ENCODE measurements at places on chromosomes 6 and 20. TPM values are rescaled to one million over a fixed set of nuclear protein-coding genes. Genes with fewer than 3 reads are reported as not detected.
A peak's percentile ranks its signal among the peaks of the same experiment; 100 is the strongest.

DNA sequence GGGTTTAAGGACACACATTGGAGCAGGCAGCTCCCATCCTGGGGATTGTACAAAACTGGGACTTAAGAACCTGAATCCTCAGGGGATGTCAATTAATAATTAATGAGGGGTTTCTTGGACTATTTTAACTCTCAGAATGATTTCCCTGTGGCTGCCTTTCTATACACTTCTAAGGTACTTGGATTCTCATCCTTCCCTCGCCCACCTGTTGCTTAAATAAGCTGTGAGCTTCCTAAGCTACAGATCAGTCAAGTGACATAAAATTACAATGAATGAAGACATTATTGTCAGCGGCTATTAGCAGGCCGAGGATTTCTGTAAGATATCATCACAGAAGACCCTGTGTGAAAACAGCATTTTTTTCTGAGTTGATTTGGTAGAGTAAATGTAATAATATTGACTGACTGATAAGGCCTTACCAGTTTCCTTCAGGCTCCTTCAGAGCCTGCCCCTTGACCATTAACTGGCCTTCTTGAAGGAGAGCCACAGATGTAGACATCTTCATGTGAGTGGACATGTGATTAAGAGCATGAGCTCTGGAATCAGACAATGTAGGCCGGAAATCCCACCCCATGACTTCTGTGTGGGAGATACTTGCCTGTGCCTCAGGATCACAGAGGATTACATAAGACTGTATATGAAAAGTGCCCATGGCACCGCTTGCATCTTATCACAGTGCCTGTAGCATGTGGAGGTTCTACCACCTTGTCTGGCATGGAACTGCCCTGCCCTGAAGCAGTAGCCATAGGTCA, 101.7 kb downstream of the TULP4 start:
- DNase-seq: no peak
- no peak overlapping the region for H3K27ac ChIP-seq
- no peaks in the 10 kb centered on the region for H3K27me3 ChIP-seq
- peaks cover 48% of the 10 kb centered on the region for H3K36me3 ChIP-seq
- H3K4me3 ChIP-seq: no peak overlapping the region

- H3K27ac ChIP-seq: peak overlapping the region; percentile 71
- peaks cover 11% of the 10 kb centered on the region for H3K27me3 ChIP-seq
- DNase-seq: no peak
- H3K4me3 ChIP-seq: no peak overlapping the region
- no peaks in the 10 kb centered on the region for H3K36me3 ChIP-seq
- H3K4me1 ChIP-seq: no peaks in the 10 kb centered on the region
Measured at GRCh38 chr20:17473659-17474058, 57.5 kb downstream of the BFSP1 start.

DNA sequence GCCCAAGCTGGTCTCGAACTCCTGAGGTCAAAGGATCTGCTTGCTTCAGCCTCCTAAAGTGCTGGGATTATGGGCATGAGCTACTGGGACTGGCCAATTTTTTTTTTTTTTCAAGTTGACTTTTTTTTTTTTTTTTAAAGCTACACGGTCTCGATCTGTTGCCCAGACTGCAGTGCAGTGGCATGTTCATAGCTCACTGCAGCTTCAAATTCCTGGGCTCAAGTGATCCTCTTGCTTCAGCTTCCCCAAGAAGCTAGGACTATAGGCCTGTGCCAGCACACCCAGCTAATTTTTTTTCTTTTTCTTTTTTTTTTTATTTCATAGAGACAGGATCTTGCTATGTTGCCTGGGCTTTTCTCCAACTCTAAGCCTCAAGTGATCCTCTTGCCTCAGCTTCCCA, 59.5 kb downstream of the NCOA3 start:
- peak overlapping the region; percentile 37 for H3K27ac ChIP-seq
- H3K36me3 ChIP-seq: no peaks in the 10 kb centered on the region
- no peaks in the 10 kb centered on the region for H3K27me3 ChIP-seq
- DNase-seq: no peak

DNA sequence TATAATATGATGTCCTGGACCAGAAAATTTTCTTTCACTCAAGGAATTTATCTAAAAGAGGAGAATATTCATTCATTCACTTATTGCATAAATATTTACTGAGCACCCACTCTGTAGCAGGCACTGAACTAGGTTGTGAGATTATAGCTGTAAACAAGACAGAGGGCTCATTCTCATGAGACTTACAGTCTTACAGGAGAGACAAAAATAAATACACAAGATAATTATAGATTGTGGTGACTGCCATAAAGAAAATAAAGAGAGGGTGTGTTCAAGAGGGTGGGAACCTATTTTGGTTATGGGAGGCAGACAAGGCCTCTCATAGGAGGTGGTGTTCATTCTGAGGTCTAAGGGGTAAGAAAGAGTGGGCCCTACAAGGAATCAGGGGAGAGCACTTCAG, 109.9 kb upstream of the SUPT3H start:
- peak overlapping the region; percentile 76 for H3K27ac ChIP-seq
- H3K36me3 ChIP-seq: peaks cover 11% of the 10 kb centered on the region
- H3K4me1 ChIP-seq: peaks cover 38% of the 10 kb centered on the region
- no peak for DNase-seq

DNA sequence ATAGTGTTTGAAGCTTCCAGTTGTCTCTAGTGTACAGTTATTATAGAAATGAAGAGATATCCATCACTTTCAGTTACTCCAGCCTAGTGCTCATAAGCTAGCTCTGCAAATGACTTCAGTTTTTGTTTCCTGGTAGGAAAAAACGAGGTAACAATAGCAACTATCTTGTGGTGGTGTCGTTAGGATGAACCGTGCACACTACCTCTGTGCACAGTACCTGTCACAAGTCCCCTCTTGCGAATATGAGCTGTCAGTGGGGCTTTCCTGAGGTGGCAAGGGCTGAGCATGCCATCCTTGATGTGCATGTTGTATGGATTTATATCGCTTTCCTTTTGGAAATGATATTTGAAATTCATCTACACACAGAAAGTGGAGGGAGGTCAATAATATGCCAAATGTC, 151.8 kb downstream of the ARID1B start:
- peaks cover 9% of the 10 kb centered on the region for H3K36me3 ChIP-seq
- no peaks in the 10 kb centered on the region for H3K27me3 ChIP-seq
- DNase-seq: no peak
- no peak overlapping the region for H3K27ac ChIP-seq

GRCh38 chr6:165191461-165191860, 117.9 kb downstream of the C6orf118 start:
- no peak overlapping the region for H3K4me3 ChIP-seq
- no peak for DNase-seq
- no peaks in the 10 kb centered on the region for H3K4me1 ChIP-seq
- H3K36me3 ChIP-seq: no peaks in the 10 kb centered on the region
- no peak overlapping the region for H3K27ac ChIP-seq
- H3K27me3 ChIP-seq: no peaks in the 10 kb centered on the region

The PLCB4 gene
- not detected for total RNA-seq
